Stimulated activated CD4-positive, alpha-beta T cell treated with anti-CD3 and anti-CD28 coated beads, TNF-alpha, amount 100 ng/mL, for 4 hours (primary cell): ENCODE measurements at places on chromosomes 1 and 21.

DNA sequence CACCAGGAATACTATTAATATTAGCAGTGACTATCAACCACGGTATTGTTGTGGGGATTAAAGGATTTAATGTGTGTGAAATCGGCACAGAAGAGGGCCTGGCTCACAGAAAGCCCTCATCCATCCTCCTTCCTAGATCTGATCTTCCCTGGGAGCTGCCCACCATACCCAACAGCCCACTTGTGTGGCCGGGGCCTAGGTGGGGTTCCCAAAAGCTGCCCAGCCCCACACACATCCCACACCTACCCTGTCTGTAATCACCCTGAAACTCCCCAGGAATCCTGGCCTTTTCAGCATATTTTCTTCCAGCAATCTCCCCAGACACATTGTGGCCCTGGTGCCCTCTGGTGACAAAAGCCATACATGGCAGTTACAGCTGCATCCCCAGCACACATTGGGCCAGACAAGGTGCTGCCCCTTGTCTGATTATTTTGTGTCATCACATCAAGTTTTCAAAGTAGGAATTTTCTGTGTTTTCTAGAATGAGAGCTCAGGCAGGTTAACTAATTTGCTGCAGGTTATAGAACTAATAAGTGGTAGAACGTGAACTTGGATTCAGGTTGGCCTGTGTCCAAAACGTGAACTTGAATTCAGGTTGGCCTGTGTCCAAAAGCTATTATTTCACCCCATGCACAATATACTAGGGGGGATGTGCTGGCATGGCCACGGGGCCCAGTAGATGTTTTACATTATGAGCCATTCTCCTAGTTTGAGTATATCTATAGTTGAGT, 5.3 kb upstream of the SLC6A9 start:
- DNase-seq, result peak; percentile 28

DNA sequence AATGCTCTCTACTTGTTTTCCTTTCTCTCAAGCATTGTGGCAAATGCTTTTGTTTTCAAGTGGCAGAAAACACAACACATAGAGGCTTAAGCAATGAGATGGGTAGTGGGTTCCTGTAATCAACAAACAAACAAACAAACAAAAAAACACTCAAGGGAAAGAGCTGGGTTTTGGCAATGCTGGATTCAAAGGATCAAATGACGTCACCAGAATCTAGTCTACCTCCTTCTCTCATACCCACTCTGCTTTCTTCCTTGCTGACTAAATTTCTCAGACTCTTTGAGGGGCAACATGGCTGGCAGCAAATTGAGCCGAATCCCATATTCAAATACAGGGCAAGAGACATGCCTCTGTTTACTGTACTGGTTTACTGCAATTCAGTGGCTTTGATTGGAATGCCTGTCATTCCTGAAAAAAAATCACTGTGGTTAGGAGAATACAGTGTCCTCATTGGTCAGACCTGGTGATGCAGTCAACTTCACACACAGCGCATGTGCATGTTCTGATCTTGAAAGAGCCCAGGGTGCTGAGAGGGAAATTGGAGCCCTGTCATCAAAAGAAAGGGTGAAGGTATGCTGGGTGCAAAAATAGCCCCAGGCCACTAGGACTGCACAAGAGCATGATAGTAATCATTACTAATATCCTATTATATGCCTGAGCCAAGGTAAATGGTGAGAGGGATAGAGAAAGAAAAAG, 356.2 kb downstream of the KCTD3 start:
- DNase-seq, result no peak

- no peak for DNase-seq
These were observed 5.0 kb downstream of the C1orf226 start for GRCh38 chr1:162386292-162387225.

- no peak for DNase-seq
These were observed 10.4 kb upstream of the HOOK1 start for GRCh38 chr1:59804301-59804700.

- no peak for DNase-seq
These were observed 586 bp downstream of the CHI3L2 start for GRCh38 chr1:111227851-111228747.

DNA sequence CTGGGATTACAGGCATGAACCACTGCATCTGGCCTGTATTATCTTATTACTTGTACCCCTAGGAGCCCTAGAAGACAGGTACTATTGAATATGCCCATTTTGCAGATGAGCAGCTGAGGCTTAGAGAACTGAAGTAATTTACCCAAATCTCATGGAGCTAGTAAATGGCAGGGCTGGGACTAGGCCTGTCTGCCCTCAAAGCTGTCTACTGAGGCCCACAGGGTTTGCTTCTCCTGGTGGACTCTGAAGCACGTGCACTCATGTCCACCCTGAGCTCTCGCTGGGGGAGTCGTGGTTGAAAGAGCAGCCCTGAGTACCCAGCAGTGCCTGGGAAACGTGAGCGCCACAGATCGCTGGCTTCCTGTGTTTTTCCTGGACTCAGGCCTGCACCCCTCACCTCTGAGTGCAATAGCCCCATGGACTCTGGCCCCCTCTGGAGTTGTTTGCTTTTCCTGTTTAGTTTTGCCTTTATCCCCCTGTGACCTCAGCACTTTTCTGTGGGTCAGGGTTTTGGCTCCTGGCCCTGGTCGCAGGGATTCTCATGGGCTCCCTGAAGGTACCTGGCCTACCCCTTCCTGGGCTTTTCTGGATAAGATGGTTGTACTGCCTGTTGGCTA, 52.4 kb downstream of the ARHGEF10L start:
- no peak for DNase-seq

DNA sequence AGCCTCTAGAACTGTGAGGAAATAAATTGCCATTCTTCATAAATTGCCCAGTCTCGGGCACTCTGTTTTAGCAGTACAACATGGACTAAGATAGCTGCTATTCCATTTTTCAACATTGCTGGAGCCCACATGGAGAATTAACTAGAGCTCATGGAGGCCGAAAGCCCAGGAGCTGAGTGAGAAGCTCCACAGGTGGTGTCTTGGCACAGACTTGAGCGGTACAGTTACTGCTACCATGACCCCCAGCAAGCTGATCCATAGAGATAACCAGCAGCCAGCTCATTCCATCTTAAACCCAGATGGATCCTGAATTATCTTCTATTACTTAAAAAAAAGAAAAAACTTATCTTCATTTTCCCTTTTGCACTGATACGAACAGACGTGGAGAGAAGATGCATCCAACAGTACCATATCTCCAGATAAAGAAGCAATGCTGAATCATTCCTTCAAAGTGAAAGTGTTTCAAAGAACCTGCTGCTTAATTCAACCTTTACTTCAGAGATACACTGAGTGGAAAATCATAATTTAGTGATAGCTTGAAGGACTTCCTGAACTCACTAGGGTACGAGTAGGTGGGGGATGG, 115.1 kb downstream of the SETD4 start:
- no peak for DNase-seq

GRCh38 chr1:41619511-41620364, 135.3 kb upstream of the EDN2 start:
- no peak for DNase-seq

GRCh38 chr1:77830946-77831345, 51.5 kb downstream of the MIGA1 start:
- DNase-seq, result no peak

DNA sequence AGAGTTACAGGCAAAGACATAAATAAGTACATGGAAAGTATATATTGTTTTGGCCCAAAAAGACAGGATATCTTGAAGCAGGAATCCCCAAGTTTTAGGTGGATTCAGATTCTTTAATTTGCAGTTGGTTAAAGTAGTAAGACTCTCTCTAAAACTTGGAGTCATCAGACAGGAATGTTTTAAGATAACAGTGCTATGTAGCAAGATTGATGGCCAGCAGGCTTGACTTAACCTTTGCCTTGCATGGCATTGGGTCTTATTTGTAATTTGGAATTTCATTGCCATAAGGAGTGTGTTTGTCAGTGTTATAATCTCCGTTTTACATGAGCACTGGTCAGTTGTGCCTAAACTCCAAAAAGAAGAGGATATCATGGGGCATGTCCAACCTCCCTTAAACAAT, 727.6 kb upstream of the CHRM3 start:
- no peak for DNase-seq

GRCh38 chr1:49190138-49190537, 413.4 kb upstream of the BEND5 start:
- no peak for DNase-seq

DNA sequence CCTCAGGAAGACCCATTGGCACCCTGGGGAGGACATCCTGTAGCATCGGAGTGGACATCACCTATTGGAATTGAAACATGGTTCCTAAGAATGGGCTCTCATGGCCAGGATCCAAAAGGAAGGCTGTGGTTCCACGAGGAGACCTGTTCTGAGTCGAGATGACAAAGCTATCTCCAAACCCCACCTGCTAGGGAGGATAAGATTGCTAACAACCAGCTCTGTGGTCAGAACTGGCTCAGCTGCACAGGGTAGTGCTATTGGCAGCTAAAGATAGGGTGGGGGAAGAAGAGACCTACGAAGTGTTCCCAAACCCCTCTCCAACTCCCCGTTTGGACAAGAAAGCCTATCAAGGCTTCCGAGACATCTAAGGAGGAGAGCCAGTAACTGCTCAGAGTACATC, 17.7 kb upstream of the C8B start:
- DNase-seq, result no peak

DNA sequence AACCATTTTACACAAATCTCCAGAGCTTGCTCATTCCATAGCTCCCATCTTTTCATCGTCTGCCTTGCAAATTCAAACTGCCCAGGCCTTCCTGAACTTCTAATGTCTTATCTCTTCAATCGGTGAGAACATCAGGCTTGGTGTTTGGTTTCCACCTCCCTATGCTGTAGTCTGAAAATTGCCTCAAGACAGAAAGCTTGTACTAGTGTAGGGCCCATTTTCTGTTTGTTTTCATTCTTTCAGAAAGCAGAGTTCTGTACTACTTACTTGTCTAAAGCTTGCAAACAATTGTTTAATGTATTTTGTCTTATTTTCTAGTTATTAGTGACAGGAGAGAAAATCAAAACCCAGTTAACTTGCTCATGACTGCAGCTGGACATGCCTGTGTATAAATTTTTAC, 16.8 kb downstream of the HOOK1 start:
- no peak for DNase-seq

DNA sequence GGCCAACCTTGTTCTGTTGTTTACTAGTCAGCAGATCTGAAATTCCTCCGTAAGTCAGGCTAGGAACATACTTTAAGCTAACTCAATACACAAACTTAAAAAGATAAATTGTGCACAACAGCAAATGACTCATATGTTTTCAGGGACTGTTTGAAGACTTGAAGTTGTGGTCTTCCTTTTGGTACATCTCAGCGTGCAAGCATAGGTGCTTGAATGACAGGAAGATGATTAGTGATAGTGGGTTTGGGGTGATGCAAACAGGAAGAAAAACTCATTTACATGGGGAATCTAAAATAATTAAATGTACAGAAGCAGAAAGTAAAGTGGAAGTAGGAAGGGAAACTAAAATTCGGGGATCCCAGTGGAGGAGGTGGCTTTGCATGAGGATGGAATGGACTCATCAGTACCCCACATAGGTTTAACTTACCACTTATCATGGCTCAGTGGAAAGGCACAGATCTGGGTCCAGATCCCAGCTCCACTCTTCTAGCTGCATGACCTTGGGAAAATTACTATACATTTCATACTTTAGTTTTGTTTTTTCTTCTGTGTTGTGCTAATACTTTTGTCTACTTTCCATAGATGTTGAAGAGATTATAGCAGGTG, 122.3 kb downstream of the XCL2 start:
- DNase-seq, result no peak

DNA sequence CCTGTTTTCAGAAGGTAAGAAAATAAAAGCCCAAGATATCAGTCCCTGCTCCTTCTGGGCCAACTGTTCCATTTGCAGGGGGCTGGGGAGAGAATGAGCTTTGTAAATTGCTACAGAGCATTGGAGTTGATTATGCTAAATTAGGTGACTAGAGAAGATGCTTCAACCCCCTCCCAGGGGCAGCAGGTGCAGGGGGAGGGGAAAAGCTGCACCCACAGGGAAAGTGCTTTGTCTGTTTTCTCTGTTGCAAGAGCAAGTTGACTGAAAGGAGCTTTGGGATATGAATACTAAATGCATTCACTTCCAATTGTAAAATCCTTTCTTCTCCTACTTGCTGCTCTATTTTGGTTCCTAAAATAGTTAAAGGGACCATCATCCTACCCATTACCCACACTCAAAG, 16.5 kb upstream of the PIGM start:
- DNase-seq, result no peak

DNA sequence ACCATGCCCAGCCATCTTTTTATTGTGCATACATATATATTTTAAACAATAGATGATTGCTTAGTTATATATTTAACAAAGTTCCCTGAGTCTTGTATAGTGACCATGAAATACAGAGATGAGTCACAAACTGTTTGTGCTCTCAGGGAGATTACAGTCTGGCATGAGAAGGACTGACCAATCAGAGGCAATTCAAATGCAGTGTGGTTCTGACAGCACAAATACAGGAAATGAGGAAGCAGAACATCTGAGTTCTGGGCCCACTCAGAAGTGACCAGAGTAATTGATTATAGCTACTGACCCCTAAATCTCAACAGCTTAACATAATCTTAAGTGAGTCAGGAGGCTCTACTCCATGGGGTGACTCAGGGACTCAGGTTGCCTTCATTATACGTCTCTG, 534.5 kb downstream of the OMA1 start:
- no peak for DNase-seq

DNA sequence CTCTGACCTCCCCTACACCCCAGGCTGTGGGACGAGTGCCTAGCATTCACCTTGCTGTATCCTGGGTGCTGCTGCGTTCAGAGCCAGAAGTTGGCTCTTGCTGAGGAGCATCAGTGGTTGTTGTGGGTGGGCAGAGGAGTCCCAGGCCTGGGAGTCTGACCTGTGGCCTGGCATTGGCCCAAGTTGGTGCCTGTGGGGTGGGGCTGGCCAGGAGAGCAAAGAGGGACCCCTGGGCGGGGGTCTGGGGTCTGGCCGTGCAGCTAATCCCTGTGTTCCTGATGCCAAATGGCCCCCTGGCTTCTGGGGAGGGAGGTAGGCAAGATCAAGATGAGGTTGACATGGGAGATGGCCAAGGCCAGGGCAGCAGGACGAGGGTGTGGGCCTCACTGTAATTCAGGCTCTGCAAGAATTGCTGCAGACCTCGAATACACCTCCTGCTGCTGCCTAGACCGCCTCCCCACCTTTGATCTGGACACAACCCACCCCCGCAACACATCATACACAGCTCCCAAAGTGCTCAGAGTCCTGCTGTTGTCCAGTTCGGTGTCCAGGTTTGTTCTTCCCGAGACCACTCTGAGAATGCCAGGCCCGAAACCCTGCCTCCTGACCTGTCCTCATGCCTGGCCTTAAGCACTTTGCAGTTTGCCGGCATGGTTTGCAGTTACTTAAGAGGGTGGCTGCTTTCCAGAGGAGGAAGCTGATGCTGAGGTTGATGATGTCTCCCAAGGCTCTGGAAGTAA, 28.7 kb downstream of the CDK18 start:
- no peak for DNase-seq

GRCh38 chr1:162458236-162458635, 39.4 kb upstream of the UHMK1 start:
- DNase-seq, result no peak
